Substantia nigra (tissue), 51 donors: ENCODE measurements at places on chromosomes 3 and 15.

DNA sequence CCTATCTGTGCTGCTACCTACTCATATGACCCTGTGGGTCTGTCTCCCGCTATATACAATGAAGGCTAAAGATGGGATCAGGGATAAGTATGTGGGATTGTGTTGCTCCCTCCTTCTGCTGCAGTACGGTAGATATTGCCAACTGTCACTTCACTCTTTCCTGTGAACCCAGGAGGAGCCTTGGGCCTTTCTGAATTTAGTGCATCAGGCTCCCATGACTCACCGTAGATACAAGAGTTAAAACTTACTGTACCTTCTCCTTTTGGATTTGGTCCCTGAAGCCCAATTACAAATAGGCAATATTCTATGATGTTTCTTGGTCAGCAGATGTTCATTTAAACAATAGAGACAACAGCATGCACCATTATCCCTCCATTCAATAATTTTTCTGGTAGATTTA is 27.4 kb downstream of the MITF start:
- no peak for DNase-seq

DNA sequence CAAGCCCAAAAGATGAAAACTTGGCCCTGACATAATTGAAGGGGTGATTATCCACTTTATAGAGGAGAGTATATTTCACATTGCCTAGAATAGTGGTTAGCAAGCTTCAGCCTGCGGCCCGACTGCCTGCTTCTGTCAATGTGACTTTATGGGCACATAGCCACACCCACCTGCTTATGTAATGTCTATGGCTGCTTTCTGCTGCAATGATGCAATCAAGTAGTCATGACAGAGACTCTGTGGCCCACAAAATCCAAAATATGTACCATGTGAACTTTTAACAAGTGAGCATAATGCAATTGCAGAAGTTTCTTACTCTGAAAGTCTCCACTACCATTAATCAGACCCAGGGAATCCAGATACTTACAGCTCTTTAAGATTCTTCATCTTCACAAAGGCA is 103.1 kb downstream of the LRIG1 start:
- no peak for DNase-seq

DNA sequence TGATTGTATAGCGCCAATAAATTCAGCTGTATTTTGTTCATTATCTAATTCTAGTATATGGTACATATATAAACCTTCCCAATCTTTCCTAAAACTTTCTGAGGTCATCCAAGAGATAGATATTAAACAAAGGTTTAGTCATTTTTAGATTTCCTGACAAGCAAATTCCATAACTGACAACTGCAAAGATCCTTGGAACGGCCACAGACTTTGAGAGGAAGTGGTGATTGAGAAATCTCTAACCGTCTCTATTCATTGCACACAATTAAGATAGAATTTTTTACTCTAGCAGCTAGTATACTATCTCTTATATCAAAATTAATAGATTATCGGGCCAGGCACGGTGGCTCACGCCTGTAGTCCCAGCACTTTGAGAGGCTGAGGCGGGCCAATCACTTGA is 4.7 kb downstream of the CSNK1G1 start:
- DNase-seq = no peak

DNA sequence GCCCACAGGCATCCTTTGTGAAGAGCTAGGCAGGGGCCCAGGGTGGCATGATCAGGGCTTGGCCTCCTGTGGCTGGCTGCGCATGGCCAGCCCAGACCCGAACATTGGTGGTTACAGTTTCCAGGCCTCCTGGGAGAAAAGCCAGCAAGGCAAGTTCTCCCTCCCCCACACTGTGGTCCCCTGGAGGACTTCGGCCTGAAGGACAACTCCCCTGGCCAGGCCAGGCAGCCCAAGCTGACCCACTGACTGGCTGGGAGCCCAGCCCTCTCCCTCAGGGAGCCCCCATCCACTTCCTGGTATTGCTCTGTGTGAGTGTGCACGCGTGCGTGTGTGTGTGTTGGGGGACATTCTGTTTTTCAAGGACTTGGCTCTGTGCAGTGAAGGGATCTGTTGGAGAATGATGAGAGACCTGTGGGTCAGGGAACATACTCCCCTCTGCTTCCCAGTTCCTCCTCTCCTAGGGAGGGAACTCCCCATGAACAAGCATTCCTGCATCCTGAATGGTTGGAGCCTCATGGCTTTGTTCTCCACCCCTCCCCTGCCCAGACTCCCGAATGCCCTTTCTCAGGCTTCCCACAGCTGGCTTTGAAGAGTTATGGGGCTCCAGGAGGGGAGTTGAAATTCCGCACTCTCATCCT is 29.5 kb downstream of the CORO2B start:
- no peak for DNase-seq

GRCh38 chr3:137972396-137972795 is 37.6 kb upstream of the CLDN18 start:
- DNase-seq = no peak

DNA sequence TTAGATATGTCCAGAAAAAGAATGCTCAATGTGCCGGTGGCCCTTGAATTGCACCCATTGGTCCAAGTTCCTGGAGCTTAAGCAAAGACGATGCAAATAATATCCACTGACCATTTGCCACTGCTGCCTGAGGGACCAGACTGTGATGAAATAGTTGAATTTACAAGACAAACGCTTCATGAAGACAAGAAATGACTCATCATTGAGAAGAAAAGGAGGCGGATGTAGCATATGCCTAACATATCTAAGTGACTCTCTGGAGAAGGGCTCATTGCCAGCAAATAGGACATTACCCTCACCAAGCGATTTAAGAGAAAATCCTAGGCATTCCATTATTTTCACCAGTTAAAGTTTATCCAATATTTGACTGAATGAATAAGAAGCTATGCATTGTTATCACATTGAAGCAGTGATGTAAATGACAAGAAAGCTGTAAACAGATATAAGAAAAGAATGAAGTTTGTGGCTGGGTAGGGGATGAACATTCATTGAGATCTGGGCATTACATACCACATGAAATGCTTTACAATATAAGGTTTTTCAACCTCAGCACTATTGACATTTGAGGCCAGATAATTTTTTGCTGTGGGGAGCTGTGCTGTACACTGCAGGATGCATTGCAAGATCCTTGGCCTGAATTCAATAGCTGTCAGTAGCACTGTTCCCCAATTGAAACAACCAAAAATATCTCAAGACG is 48.9 kb upstream of the CPNE4 start:
- DNase-seq = no peak

DNA sequence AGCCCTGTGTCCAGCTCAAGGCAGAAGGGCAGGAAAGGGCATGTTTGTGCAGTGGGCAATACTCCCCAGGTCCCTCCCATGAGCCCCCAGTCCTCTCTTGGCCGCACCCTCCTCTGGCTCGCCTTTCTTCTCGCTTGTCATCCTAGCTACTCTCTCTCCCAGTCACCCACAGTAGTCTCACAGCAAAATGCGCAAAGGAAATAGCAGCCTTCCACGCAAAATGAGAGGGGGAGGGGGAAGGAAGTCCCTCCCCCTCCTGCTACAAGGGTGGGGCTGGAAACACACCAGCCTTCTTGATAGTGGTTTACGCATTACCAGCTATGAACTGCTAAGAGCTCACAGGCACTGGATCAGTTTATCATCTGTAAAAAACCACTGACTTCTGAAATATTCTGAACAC is 83.8 kb downstream of the GADL1 start:
- no peak for DNase-seq

DNA sequence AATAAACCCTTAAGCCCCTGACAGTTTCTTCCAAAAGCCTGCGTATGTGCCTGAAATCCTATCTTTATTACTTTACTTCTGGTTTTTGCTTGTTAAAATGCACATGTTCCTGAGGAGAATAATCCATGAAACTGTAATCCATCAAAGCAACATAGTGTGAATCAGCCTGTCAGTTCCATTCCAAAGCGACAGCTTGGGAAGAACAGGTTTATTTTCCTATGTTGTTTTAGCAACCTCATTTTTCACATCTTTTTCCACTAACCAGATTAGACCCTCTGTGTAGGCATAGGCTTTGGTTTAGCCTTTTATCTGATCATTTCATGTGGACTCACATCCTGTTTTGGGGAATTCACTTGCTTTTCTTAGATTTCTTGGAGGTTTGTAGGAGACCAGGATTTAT is 988.0 kb downstream of the SQOR start:
- DNase-seq = no peak

- no peak for DNase-seq
Measured at GRCh38 chr15:80831606-80832224, 52.5 kb downstream of the CEMIP start.

- DNase-seq = no peak
Measured at GRCh38 chr3:141269961-141270360, 38.3 kb downstream of the PXYLP1 start.

DNA sequence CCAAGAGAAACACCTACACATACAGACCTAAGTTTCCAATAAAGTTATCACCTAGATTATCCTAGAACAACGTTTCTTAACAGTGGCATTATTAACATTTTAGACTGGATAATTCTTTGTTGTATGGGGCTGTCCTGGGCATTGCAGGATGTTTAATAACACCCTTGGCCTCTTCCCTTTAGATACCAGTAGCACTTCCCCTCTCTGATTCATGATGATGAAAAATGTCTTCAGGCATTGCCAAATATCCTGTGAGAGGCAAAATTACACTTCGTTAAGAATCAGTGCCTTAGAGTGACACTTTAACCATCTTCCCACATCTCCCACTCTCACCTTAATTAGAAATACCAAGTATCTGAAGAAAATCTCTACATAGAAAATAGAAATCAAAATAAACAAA is 352.6 kb downstream of the CGGBP1 start:
- no peak for DNase-seq

- no peak for DNase-seq
Measured at GRCh38 chr15:69609176-69609575, 156.6 kb downstream of the RPLP1 start.

DNA sequence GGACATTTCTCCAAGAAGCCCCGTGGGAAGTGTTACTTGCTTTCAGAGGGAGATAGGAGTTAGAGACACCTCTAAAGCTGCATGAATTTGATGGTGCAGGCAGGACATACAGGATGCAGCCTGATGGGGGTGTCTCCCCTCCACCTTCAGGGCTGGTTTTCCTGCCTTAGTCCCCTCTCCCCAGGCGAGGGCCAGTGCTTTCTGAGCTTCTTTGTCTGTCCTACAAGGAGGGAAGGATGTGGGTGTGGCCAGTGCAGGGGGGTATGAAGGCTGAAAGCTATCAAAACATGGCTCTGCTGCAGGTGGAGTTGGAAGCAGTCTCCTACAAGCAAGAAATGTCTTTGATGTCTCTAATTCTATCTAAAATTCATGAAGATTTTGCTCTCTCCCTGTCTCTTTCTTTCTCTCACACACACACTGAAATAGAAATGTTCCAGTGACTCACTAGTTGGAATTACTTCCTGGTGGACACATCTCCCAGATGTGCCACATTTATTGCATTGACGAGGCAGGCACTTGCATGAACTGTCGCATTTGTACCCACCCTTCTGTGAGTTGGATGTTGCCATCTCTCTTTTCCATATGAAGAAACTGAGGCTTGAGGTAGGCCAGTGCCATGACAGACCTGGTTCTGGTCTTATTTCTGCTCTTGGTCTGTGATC is 13.9 kb upstream of the PODXL2 start:
- no peak for DNase-seq

GRCh38 chr15:48190932-48191573 is 412 bp upstream of the CTXN2 start:
- no peak for DNase-seq

- no peak for DNase-seq
Measured at GRCh38 chr3:43206632-43207031, 79.7 kb upstream of the SNRK start.

- no peak for DNase-seq
Measured at GRCh38 chr3:134309987-134310700, 59.5 kb upstream of the RYK start.

- no peak for DNase-seq
Measured at GRCh38 chr15:77119446-77119845, 48.5 kb upstream of the TSPAN3 start.

DNA sequence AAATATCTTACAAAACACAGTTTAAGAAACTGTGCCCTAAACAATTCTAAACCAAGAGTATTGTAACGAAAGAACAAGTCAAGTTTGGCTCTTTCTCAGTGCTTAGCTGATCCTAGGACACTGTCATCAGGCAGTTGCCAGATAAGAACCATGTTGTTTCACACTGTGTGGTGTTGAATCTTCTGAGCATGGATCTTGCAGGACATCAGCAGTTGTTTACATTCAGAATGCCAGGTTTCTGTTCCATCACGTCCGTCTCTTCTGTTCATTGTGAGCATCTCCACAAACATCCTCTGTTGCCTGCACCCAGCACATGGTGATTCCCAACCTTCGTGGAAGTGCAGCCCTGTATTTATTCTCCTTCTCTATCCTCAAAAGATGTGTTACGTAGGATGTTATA is 67.9 kb downstream of the DCUN1D1 start:
- no peak for DNase-seq

DNA sequence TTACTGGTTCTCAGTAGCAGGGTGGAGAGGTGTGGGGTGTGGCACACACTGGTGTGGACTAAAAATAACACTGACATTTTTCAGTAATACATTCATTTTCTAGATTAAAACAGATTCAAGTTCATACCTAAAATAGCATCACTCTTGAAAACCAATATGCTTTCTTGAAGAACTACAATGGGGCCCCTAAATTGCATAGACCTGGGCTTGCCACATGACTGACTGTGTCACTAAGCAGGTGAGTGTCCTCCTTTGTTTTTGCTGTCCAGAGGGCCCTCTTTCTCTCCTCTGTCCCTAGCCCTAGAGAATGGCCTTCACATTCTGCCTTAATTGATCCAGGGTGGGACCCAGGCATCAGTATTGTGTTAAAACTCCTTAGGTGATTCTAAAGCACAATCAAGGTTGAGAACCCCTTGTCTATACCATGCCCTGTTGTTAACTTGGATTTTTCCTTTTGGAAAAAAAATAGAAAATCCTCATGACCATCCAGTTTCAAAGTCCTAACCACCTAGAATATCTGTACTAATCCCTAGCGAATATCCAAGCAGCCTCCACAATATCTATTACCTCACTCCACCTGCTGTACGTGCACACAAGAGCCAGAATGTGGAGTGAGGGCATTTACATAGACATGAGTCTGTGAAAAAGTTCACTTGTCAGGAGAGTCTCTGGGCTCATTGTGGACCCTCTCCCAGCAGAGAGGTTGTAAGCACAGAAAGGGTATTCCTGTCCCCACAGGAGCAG is 18.7 kb upstream of the TMEM41A start:
- DNase-seq = no peak

GRCh38 chr3:157785102-157785826 is 282.0 kb upstream of the VEPH1 start:
- DNase-seq = no peak

GRCh38 chr3:80000022-80000421 is 232.2 kb upstream of the ROBO1 start:
- no peak for DNase-seq

DNA sequence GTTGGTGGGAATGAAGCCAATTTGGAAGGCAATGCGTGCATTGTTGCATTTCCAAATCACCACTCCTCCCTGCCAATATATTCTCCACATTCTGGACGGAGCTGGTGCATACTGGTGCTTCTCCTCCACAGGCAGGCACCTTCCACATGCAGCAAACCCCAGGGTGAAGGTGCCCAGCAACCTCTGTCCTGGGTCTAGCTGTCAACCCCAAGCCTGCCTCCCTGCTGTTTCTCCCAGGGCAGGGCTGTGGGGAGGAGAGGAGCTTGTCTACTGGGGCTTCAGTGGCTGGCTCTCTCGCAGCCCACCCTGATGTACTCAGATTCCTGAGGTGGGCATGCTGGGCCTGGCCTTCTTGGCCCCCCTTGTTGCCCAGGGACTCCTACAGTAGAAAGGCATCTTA is 20.1 kb downstream of the GASK1A start:
- no peak for DNase-seq

- DNase-seq = no peak
Measured at GRCh38 chr15:56772868-56773639, 39.7 kb upstream of the ZNF280D start.
